Prostate gland (tissue), 2 donors: ENCODE measurements at places on chromosomes 12 and 14.

GRCh38 chr12:30046376-30046775 lies 262.6 kb upstream of the TMTC1 start:
- no peak for DNase-seq

- no peak for DNase-seq
Observed at GRCh38 chr12:98909746-98910145, 264.7 kb downstream of the APAF1 start.

- no peak for DNase-seq
Observed at GRCh38 chr14:60856111-60856510, 121.5 kb downstream of the MNAT1 start.

GRCh38 chr14:96049932-96050331 lies 10.8 kb downstream of the C14orf132 start:
- no peak for DNase-seq

DNA sequence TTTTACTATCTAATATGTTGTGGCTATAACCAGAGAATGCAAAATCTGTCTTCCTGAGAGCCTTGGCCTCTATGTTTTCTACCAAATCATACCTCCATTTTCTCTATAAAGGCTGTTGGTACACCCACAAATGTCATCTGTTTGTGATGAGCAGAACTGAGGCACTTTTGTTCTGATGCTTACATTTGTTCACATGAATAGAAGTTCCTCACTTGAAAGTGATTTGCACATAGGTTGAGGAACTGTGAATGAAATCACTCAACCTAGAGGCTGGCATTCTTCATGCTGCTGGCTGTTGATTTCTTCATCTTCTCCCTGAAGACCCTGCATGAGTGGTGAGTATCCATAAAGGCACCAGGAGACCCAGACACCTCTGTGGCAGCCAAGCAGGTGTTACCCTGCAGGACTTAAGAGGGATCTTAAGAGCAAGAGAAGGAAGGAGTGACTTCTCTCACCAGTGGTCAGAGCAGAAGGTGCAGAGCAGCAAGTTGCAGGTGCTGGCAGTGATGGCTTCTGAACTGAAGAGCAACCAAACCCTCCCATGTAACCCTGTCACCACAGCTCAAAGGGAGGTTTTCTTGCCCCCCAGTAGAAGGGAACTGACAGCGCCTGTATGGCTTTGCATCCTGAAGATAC lies 110.3 kb downstream of the HMGA2 start:
- DNase-seq = no peak

- no peak for DNase-seq
Observed at GRCh38 chr14:84041421-84041820, 1488.5 kb upstream of the FLRT2 start.

DNA sequence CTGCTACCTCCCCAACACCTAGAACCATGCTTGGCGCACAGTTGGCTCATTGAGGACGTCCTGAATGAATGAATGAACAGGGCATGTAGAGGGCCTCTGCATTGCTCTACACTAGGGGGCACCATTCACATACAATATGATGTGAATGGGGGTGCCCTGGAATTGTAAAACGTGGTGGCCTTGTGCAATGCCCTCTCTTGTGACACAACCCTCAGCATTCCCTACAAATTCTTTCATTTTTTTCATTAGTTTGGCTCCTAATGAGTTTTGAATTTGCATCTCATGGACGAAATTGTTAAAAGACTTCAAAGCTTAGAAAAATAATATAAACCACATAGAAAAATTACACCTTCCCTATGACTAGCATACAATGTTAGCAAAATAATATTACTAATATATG lies 2.3 kb upstream of the DIO2 start:
- DNase-seq = no peak

DNA sequence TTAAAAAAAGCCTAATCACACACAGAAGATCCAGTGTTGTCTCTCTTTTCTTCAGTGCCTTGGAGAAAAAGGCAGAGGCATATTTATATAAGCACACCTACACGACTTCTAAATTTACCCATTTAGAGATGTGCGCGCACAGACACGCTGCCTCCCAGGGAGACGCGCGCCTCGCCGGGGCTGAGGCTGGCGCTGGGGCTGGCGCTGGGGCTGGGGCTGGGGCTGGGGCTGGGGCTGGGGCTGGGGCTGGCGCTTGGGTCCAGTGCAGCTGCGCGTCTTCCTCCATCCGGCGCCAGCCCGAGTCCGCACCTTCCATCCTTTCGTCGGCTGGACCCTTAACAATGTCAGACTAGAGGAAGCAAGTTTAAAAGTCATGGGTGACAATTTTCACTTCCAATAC lies 118.4 kb upstream of the ARID2 start:
- no peak for DNase-seq

DNA sequence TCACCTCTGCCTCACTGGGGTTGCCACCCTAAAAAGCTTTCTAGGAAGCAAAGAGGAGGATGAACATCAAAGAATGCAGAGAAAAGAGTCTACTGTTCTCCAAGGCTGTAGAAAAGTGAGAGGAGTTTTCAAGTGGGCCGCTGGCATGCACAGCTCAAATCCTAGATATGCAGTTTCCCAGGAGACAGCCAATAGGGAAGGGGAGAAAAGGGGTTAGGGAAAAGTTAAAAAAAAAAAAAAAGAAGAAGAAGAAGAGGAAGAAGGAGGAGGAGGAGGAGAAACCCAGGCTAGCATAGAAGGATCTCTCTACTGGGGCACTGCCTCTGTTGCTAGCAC lies 682 bp downstream of the BATF start:
- DNase-seq = no peak

DNA sequence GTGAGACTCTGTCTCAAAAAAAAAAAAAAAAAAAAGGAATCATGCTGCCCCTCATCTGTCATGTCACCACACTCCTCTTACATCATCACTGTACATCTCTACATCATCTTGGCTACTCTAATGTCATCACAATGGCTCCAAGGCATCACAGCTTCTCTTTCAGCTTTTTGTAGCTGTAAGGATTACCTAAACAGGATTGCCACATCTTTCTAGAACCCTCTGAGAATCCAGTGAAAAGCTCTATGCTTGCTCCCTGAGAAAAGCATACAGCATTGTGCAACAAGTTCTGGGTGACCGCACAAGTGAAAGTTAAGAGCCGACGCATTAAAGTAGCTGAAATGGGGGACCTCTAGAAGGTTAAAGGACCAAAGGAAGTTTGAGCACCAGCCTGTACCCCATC lies 272.5 kb downstream of the C12orf50 start:
- DNase-seq = no peak

- no peak for DNase-seq
Observed at GRCh38 chr12:32039917-32040575, 66.6 kb upstream of the BICD1 start.

- DNase-seq = no peak
Observed at GRCh38 chr12:132071830-132072384, 72.2 kb downstream of the DDX51 start.
